ENCODE measurements at places on chromosomes 6 and 20.

- DNase-seq: no peak
These were observed 5.5 kb upstream of the FAXC start for GRCh38 chr6:99354983-99355382.

- DNase-seq: no peak
These were observed 25.1 kb downstream of the SYNDIG1 start for GRCh38 chr20:24494460-24494920.

GRCh38 chr20:21257192-21257591 lies 45.9 kb upstream of the XRN2 start:
- DNase-seq: no peak

- peak; percentile 99 for DNase-seq
These were observed at the start of gene NUS1 for GRCh38 chr6:117674991-117675657. Gene NUS1 (plus strand): TSS chr6:117675469. CDS start chr6:117675671, 202 bp downstream.

- DNase-seq: peak; percentile 52
These were observed 27.8 kb downstream of the ASIP start for GRCh38 chr20:34268851-34269636.

GRCh38 chr20:7291323-7291943 lies 523.9 kb downstream of the BMP2 start:
- DNase-seq: no peak

DNA sequence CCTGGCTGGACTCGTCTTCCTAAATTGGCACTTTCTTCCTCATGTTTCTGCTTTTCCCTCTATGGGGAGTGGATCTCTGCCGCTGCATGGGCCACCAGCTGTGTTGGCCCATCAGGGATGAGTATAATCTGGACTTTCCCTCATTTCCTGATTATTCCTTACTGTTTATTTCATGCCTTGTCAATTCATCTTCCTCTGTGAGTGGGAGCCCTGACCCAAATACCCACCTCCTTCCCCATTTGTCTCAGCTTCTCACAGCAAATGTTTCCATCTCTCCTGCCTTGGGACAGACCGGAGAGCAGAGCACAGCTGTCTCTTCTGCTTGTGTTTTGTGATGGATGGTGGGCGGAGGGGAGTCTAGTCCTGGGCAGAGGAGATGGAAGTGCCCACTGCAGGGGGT lies 212.7 kb downstream of the UST start:
- DNase-seq: no peak

GRCh38 chr6:110476046-110476849 lies at the start of gene SLC22A16:
Gene SLC22A16 (minus strand): TSS chr6:110476613. CDS start chr6:110476574, 39 bp downstream.
- DNase-seq: peak; percentile 44

- DNase-seq: no peak
These were observed 86.0 kb upstream of the SLC2A12 start for GRCh38 chr6:134138226-134138975.

DNA sequence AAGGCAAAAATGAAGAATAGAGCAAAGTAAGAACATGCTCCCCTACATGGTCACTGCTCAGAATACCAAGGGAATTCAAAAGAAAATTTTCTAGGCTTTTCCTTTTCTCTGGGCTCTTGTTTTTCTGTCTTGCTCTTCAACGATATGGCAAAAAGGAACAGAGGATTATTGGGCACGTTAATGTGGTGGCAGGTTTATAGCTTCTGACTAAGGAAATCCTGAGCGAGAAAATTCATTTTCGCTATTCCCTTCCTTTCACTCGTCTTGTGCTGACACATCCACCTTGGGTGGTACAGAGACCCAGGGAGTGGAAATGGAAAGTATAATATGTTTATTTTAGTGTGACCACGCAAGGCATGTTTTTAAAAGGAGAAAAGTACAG lies 132.8 kb downstream of the TRIM27 start:
- no peak for DNase-seq

DNA sequence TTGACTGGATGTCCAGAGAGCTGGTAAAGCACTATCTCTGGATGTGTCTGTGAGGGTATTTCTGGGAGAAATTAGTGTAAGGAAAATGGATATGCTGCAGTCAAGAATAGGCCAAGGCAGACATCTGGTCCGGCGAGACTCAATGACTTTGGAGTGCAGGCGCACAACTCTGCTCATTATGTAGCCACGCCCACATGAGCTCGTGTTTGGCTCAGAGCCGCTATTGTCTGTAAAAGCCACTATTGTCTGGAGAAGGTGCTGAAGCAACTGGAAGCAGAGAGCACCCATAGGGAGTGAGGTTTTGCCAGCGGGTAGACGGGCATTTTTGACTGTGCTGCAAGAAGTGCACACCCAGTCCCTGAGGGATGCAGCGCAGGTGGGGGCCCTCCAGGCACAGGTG lies 305.0 kb upstream of the POU3F2 start:
- no peak for DNase-seq

GRCh38 chr6:85008296-85009009 lies 244.1 kb upstream of the TBX18 start:
- DNase-seq: no peak
